ENCODE measurements at places on chromosomes 11 and 22. TPM values are rescaled to one million over a fixed set of nuclear protein-coding genes. Genes with fewer than 3 reads are reported as not detected.

DNA sequence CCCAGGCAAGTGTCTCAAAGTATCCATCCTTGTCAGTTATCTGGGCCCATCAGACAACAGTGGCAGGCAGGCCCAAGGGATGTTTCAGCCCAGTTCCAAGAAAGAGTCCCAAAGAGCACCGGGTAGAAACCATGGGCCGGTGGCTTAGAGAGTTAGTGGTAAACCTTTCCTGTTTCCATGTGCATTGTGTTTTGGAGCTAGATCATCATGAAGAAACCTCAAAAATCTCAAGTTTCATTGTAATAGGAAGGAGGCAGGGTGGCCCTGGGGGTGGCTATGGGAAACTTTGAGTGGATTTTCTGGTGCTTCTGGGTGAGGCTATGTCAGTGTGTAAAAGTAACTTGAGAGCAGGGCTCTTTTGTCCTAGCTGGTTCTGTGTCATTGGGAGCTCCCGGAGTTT, 68.1 kb downstream of the UBASH3B start:
- H3K4me1 ChIP-seq = peaks cover 31% of the 10 kb centered on the region
- H3K27me3 ChIP-seq = no peaks in the 10 kb centered on the region
- H3K27ac ChIP-seq = no peak overlapping the region

DNA sequence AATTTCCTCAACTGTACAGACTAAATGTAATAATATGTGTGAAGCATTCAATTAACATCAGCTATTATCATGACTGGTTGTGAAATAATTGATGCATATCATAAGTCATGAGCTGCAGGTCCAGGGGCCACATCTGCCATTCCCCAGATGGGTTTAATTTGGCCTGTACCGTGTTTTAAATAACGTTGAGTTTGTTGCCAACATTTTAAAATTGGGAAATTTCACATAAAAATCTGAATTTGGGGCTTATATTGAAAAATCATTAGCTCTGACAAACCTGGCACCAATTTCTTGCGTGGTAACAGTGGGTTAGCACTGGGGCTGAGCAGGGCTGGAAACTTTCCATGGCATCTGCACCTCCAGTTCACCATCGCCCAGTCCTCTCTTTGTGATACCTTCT, 193.9 kb downstream of the SNX19 start:
- no peaks in the 10 kb centered on the region for H3K27me3 ChIP-seq
- H3K4me1 ChIP-seq = no peaks in the 10 kb centered on the region
- DNase-seq = no peak
- no peak overlapping the region for H3K4me3 ChIP-seq
- H3K27ac ChIP-seq = no peak overlapping the region

- no peak overlapping the region for H3K27ac ChIP-seq
- DNase-seq = peak; percentile 2
- no peak overlapping the region for H3K4me3 ChIP-seq
- H3K27me3 ChIP-seq = no peaks in the 10 kb centered on the region
- H3K4me1 ChIP-seq = peaks cover 16% of the 10 kb centered on the region
Observed at GRCh38 chr22:48249713-48250268, 1487.3 kb downstream of the TBC1D22A start.

DNA sequence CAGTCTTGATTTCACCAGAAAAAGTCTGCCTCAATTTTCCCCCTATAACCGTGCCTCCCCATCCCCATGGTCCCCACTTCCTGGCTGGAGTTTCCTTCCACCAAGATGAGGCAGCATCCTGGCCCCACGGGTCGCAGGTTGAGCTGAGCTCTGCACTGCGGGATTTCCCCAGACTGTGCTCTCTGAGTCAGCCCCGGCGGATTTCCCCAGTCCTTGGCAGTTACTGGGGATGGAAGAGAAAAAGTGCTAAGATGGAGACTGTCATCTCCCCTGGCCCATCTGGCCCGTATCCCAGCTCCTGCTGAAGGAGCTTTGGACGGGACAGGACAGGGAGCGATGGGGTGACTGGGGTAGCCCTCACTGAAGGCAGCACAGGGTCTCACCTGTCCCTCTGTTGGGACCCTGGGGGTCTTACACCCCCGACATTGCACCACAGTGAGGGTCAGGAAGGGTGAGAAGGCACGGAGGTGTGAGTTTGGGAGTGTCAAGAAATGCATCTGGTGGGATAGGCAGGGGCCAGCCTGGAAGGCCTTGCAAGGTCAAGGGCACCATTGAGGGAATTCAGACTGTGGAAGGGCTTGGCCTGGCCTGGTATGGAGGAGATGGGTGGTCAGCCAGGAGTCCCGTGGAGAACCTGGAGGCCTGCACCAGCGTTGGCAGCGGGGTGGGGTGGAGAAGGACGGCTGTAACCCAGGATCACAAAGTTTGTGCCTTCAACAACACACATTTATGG, 36.5 kb downstream of the NADSYN1 start:
- DNase-seq = peak; percentile 45
- H3K4me1 ChIP-seq = no peaks in the 10 kb centered on the region
- no peaks in the 10 kb centered on the region for H3K27me3 ChIP-seq
- no peak overlapping the region for H3K27ac ChIP-seq

DNA sequence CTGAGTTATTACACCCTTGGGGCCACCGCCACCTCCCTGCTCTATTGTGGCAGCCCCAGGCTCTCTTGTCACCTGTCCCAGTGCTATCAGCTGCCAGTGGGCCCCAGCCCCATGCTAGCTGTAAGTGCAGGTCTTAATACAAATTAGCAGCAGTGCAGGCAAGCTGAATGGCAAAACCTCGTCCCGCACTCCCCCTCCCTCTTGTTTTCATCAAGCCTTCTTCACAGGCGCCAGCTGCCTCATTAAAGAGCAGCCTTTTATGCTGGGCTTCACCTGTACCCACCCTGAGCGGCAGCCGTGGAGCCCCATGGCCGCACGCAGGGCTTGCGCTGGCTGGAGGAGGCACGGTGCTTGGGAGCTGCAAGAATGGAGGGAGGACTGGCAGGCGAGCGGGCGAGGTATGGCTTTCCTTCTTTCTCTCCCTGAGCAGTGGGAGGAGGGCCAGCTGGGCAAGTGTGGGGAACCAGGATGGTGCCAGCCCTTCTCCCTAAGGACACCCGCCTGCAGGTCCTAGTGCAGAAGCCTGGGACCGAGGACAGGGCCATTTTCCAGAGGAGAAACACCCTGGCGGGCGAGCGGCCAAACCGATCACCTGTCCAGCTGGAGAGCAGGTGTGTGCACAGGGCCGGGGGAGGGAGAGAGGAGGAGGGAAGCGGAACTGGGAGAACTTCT, 70.7 kb downstream of the FLI1 start:
- no peak for DNase-seq
- H3K4me3 ChIP-seq = no peak overlapping the region
- H3K27me3 ChIP-seq = no peaks in the 10 kb centered on the region
- H3K4me1 ChIP-seq = no peaks in the 10 kb centered on the region
- no peak overlapping the region for H3K27ac ChIP-seq
- H3K36me3 ChIP-seq = no peaks in the 10 kb centered on the region

DNA sequence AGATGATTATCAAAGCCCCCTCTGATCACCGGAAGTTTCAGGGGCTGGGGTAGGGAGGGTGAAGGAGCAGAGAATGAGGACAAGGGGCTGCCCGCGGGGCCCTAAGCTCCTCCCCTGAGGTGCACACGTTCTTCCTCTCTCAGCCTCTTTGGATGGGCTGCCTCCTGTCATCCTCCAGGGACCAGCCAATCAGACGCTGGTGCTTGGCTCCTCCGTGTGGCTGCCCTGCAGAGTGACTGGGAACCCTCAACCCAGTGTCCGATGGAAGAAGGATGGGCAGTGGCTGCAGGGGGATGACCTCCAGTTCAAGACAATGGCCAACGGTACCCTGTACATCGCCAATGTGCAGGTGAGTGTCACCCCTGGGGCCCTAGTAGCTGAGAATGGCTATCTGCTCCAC, 7.5 kb downstream of the ROBO3 start:
- H3K4me3 ChIP-seq = no peak overlapping the region
- no peaks in the 10 kb centered on the region for H3K36me3 ChIP-seq
- H3K27me3 ChIP-seq = peaks cover 13% of the 10 kb centered on the region
- H3K4me1 ChIP-seq = peaks cover 21% of the 10 kb centered on the region

DNA sequence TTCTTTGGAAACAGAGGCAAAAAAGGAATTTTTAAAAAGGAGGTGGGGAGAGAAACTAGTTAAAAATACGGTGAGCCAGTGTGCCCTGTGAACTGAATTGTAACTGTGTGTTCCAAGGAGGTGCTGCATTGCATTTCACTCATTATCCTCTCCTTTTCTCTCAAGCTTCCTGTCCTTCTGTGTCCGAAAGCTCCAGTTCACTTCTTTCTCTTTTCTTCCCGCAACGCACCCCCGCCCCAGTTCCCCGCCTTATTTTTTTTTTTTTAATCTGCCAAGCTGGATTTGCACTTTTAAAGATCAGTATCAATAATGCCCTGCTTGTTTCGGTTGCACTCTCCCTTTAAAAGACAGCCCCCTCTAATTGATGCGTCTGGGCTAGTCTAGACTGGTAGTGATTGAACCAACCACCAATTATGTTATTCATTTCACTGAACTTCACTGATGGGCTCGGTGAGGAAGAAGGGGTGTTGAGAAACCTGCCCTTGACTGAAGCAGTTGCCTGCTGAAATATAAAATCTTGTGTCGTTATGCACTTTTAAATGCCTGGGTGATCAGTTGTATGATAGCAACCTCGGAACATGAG, 18.5 kb downstream of the BLID start:
- H3K27ac ChIP-seq = peak overlapping the region; percentile 90
- H3K27me3 ChIP-seq = no peaks in the 10 kb centered on the region
- H3K4me3 ChIP-seq = peak overlapping the region; percentile 53
- peaks cover 23% of the 10 kb centered on the region for H3K4me1 ChIP-seq
- DNase-seq = no peak

DNA sequence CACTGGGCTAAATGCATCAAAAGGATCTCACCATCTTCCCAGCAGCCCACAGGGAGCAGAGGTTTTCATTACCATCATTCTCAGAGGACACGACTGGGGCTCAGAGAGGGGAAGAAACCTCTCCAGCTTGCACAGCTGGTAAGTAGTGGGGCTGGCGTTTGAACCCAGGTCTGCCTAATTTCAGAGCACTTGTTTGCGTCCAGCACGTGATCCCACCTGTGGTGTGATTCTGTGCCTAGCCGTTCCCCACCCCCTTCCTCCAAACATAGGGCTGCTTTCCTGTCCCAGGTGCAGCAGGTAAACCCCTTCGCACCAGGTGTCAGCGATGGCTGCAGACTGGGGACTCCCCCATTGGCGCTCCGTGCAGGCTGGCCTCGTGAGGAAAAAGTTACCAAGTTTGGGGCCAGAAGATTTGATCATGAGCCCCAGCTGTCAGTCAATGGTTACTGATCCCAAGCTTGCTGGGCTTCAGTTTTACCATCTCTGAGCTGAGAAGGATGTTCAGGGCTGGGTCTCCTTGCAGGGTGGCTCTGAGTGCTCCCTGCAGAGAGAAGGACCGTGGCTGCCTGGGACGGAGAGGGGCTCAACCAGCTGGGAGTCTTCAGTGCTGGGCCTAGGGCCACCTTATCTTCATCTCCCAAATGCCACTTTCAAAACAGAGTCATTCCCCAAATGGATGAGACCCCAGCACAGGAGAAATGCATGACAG, 445.6 kb downstream of the TBC1D22A start:
- H3K27ac ChIP-seq = no peak overlapping the region
- no peaks in the 10 kb centered on the region for H3K36me3 ChIP-seq
- no peaks in the 10 kb centered on the region for H3K4me1 ChIP-seq
- H3K27me3 ChIP-seq = no peaks in the 10 kb centered on the region
- peak; percentile 17 for DNase-seq

GRCh38 chr11:27830206-27830605, 130.0 kb upstream of the BDNF start:
- no peak for DNase-seq
- no peak overlapping the region for H3K4me3 ChIP-seq
- H3K27ac ChIP-seq = no peak overlapping the region
- no peaks in the 10 kb centered on the region for H3K4me1 ChIP-seq

GRCh38 chr11:73596547-73596946, 1.4 kb downstream of the FAM168A start:
- no peaks in the 10 kb centered on the region for H3K36me3 ChIP-seq
- no peaks in the 10 kb centered on the region for H3K27me3 ChIP-seq
- H3K4me3 ChIP-seq = peak overlapping the region; percentile 94
- DNase-seq = no peak

GRCh38 chr22:46054091-46055073, 77.4 kb upstream of the WNT7B start:
- no peaks in the 10 kb centered on the region for H3K36me3 ChIP-seq
- H3K4me3 ChIP-seq = peak overlapping the region; percentile 84
- no peaks in the 10 kb centered on the region for H3K27me3 ChIP-seq
- DNase-seq = peak; percentile 90
- no peaks in the 10 kb centered on the region for H3K4me1 ChIP-seq

- peaks cover 4% of the 10 kb centered on the region for H3K27me3 ChIP-seq
- H3K4me1 ChIP-seq = no peaks in the 10 kb centered on the region
- H3K27ac ChIP-seq = no peak overlapping the region
- no peaks in the 10 kb centered on the region for H3K36me3 ChIP-seq
- no peak overlapping the region for H3K4me3 ChIP-seq
- DNase-seq = no peak
Observed at GRCh38 chr11:72174302-72175070, 17.5 kb upstream of the FOLR1 start.

GRCh38 chr11:72569966-72570892, 104.0 kb downstream of the PDE2A start:
- H3K27ac ChIP-seq = no peak overlapping the region
- H3K36me3 ChIP-seq = no peaks in the 10 kb centered on the region
- H3K4me3 ChIP-seq = no peak overlapping the region
- H3K4me1 ChIP-seq = no peaks in the 10 kb centered on the region
- DNase-seq = no peak

GRCh38 chr11:62601122-62601371, 618 bp downstream of the MTA2 start:
- H3K36me3 ChIP-seq = peaks cover 51% of the 10 kb centered on the region
- H3K27ac ChIP-seq = peak overlapping the region; percentile 94
- H3K4me1 ChIP-seq = peaks cover 42% of the 10 kb centered on the region
- peak overlapping the region; percentile 98 for H3K4me3 ChIP-seq
- peak; percentile 80 for DNase-seq
- H3K27me3 ChIP-seq = no peaks in the 10 kb centered on the region

NPAS4 gene
- polyA plus RNA-seq = not detected

IGLL1 gene
- polyA plus RNA-seq = not detected

OR10A2 gene
- not detected for polyA plus RNA-seq

CD3D gene
- 57.0 TPM for polyA plus RNA-seq

DNA sequence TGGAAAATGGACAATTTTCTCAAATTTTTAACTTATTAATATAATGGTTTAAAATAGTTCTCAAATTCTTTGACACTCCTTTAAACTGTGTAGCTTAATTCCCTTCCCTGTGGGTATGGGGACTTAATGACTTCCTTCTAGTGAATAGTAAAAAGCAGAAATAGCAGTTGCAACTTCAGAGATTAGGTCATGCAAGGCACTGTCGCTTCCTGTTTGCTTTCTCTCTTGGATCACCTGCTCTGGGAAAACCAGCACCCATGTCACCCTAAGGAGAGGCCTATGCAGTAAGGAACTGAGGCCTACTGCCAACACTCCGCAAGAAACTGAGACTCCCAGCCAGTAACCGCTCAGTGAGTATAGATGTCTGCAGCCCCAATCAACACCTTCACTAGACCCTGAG, 5.5 kb upstream of the PANX3 start:
- H3K4me3 ChIP-seq = no peak overlapping the region
- H3K27me3 ChIP-seq = no peaks in the 10 kb centered on the region
- DNase-seq = no peak
- no peak overlapping the region for H3K27ac ChIP-seq

All from sigmoid colon (tissue), 7 donors.